Cortex of kidney (tissue), 1 donor: ENCODE measurements at places on chromosomes 13 and 19.

DNA sequence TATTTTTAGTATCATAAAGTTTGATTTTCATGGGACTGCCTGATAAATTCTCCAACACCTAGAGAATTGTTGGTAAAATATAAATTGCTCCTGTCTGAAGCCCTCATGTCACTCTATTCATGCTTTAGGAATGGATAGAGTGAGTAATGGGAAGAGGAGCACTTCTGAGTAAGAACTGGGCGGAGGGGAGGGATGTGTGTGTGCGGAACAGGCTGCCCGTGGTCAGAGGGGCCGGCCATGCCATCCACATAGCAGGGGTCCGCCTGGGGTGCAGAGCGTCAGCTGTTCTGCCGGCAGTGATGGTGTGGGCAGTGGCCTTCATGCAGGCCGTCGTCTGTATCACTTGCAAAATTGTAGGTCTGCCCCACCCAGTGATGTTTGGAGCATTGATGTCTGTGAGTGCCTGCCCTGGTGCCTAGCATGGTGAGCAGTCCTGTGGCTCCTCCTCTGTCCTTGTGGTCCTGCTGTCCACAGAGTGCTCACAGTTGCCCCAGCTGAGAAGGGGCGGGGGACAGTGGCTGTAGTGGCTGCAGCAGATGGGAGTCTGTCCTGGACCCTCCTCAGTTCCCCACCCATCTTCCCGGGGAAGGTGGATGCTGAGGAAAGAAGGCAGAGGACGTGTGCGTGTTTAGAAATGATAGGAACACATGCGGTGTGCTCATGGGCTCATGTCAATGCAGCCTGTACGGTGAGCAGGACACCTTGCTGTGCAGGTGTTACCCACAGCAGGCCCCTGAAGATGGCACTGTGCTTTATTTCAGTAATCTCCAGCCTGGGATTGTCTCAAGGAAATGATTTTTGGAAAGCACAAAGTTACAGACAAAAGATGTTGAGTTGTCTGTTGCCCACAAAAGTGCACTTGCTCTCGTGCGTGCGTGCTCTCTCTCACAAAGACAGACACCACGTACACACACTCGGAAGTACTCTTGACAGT is 49.4 kb upstream of the TEX29 start:
- no peak for DNase-seq

DNA sequence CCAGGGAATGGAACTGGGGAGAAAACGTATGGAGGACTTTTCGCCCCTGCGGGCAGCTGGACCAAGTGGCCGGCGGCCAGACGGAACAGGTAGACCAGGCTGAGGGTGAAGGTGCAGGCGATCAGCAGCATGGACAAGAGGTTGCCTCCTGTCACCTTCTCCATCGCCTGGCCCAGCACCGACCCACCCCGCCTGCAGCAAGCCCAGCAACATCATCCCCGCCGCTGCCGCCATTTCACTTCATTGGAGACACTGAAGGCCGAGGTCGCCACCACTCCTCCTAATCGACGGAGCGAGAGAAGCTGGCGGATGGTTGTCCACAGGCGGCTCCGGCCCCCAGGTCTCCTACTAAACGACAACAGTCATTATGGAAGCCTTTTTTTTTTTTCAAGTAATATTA is 5.0 kb upstream of the SLC46A3 start:
- DNase-seq = no peak

DNA sequence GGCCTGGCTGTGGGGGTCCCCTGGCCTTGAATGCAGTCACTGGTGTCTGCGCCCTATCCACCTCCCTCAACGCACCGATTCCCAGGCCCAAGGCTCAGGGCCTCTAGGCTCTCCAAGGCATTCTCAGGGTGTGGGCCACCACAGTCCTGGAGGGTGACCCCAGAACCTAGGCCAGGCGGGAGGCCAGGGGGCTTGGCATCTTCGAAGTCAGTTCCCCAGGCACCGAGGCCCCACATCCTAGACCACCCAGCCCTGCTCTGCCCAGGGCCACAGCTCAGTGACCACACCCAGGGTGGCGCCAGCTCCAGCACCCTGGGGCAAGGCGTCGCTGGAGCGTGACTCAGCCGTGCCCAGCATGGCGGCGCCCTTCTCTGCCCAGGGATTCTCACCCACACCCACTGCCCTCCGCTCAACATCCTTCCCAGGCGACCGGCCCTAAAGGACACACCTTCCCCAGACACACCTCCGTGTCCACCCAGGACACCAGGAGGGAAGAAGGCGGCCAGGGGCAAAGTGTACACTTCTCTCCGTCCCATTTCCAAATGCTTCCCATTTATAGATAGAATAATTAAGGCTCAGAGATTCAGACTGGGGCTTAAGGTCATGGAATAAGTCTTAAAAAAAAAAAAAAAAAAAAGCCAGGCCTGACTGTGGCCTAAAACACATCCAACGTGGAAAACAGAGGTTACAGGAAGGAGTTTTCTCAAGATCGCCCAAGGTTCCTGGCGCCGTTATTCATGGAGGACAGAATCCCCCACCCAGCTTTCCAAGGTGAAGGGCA is 36.4 kb upstream of the NANOS3 start:
- no peak for DNase-seq

- no peak for DNase-seq
Measured at GRCh38 chr13:71396149-71396548, 470.9 kb downstream of the DACH1 start.

DNA sequence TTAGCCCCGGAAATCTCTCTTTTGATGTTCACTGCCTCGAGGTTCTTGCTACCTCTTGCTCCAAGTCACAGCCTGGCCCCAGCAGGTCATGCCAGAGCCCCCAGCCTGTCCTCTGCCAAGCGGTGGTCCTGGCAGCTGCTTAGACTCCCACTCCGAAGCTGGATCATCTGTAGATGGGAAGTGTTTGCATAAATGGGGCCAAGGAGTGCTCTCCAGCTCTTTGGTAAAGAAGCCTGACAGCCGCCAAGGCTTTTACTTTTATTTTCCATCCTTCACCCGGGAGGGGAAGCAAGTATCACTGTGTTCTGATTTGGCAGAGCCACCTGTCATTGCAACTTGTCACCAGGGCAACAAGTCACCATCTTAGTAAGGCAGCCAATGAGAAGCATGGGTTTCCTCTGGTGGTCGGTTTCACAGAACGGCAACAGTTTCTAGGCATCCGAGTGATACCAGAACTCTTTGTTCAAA is 10.6 kb upstream of the RETN start:
- DNase-seq = no peak

- no peak for DNase-seq
Measured at GRCh38 chr19:53642381-53643099, 10.7 kb downstream of the DPRX start.

DNA sequence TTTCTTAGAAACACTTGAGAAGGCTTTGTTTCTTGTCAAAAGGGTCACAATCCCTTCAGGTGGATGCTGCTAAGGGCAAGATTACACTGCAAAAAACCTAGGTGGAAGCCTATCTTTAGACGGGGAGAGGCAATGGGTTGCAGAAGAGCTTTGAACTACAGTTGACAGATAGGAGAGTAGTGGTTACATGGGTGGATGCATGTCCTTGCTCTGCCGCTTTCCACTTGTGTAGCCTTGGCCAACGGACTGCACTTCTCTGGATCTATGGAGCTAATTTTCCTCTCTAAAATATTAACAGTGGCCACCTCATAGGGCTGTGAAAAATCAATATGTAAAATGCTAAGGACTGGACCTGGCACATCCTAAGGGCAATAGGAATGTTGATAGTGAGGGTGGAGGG is 980 bp downstream of the BCKDHA start:
- no peak for DNase-seq

GRCh38 chr13:81990652-81991051 is 1649.7 kb upstream of the SPRY2 start:
- no peak for DNase-seq

- no peak for DNase-seq
Measured at GRCh38 chr13:106500445-106500844, 35.0 kb downstream of the EFNB2 start.

GRCh38 chr13:40505196-40505595 is 161.2 kb downstream of the FOXO1 start:
- no peak for DNase-seq

DNA sequence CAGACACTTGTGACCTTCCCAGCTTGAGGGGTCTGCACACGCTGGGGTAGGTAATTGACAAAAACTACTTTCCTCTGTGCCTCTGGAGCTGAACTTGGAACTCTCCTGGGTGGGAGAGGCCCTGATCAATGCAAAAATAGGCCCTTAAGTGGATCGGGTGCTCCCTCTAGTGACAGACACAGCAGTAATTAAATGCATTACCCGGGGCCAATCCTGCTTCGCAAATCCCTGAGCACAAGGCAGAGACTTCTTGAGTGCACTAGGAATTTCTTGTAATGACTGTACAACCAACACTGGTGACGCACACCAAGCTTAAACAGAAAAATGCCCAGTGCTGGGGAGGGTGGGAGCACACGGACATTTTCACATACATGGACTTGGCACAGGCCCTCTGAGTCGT is 10.6 kb upstream of the UBE2S start:
- no peak for DNase-seq

DNA sequence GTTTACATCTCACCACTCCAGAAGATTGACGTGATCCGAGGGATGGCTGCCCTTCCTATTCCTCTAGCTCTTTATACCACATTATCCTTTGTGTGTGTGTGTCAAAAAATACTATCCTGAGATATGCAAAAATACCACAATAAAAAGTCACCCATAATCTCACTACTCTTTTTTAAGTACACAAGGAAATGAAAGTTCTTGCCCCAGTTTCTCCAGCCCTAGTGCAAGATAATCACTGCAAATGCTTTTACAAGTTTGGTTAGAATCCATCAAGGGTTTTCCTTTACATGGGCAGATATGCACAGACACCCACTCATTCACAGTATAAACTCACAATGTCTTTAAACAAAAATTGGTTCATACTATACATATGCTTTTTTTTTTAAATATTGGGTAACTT is 89.3 kb downstream of the DIAPH3 start:
- DNase-seq = no peak

- DNase-seq = no peak
Measured at GRCh38 chr19:8585894-8586750, 8.9 kb upstream of the MYO1F start.

- DNase-seq = no peak
Measured at GRCh38 chr13:73235385-73235784, 176.6 kb downstream of the KLF5 start.

GRCh38 chr13:25415241-25415640 is 43.5 kb downstream of the ATP8A2 start:
- no peak for DNase-seq

DNA sequence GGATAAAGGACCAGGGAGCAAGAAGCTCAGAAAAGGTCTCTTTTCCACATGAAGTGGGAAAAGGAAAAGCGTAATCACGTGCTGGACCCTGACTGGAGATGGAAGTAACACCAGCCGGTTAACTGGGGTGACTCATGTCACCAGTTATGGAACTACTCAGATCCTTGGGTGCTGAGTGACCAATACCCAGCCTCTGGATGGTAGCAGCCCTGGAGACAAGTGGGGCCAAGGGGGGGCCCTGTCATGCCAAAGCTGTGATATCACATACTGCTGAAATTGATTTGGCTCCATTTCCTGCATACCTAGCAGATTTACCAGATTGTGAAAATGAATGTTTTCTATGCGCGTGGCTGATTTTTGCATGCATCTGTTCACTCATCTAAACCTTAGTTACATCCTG is 158.9 kb downstream of the ZIC5 start:
- no peak for DNase-seq

DNA sequence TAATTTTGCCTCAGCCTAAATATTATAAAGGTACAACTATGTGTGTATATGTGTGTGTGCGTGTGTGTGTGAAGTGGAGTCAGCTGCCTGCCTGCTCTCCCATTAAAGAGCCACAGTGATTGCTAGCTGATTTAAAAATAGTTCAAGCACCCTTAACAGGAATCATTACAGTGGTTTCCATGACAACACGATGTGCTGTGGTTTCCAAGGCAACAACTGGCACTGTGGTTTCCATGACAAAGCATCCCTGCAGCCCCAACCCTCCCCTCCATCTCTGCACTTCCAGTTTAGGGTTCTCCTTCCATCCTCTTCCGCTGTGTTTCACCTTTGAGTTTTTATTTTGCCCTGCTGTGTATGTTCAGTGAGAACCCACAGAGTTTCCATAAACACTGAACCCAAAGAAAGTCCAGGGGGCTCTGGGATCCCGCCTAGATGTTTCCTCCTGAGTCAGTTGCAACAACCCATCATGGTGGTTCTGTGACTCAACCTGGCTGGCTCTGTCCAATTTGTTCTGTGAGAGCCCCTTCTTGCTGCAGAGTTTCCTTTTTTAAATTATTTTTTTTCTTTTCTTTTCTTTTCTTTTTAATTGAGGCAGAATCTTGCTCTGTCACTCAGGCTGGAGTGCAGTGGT is 7.1 kb upstream of the PNMA8A start:
- DNase-seq = no peak

- no peak for DNase-seq
Measured at GRCh38 chr19:10417541-10418234, 2.6 kb upstream of the PDE4A start.

DNA sequence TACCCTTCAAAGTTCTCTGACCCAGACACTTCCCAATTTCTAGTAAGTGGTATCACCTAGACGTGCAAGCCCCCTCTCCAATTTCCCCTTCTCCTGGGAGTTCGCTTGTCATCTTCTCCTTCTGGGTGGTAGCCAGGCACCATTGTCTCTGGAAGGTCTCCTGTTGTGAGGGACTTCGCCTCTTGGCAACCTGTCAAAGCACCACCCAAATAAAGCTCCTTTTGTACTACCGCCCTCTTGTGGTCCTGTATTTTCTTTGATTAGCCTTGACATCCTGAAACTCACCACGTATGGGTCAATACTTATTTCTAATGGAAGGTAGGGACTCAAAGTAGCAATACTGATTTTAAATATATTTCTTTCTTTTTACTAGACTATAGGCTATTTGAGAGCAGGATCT is 8.2 kb downstream of the GPC5 start:
- DNase-seq = no peak

GRCh38 chr19:38556521-38557174 is 61.1 kb downstream of the MAP4K1 start:
- no peak for DNase-seq

DNA sequence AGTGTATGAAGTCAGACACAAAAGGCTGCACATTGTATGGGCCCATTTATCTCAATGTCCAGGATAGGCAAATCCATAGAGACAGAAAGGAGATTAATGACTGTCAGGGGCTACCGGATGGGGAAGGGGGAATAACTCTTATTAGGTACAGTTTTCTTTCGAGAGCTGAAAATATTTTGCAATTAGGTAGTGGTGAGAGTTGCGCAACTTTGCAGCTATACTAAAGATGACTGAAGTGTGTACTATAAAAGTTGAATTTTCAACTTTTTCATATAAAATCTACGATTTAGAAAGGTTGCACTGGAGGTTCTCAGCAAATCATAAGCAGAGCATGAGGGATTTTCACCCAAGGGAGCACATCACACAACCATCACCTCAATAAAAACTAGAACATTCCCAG is 16.1 kb upstream of the SLC15A1 start:
- no peak for DNase-seq
